Activated T-helper 2 cell treated with anti-CD3 and anti-CD28 coated beads, Interferon-gamma antibody, Interleukin-2, Interleukin-4, amounts not matched to agents 10 μg/mL and 5 μg/mL and 100 μg/mL, durations not matched to agents 14 hours and 24 hours and 36 hours (primary cell): ENCODE measurements at places on chromosomes 7 and 10. TPM values are rescaled to one million over a fixed set of nuclear protein-coding genes. Genes with fewer than 3 reads are reported as not detected.

DNA sequence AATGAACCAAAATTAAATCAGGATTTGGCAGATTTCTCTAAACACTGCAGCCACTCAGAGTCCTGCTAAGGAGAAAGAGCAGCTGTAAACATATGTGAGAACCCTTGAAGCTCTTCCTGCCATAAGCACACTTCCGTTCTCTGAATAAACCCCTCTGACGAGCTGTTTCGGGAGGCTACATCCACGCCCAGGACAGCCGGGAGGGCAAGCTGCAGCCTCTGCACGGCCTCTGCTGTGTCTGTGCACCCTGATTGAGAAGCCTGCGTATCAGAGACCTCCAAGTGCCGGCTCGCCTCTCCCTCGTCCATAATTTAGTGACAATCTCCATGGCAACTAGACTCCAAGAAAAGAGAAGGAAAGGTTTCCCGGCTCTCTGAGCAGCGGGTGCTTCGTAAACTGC lies 114.4 kb downstream of the PTPRN2 start:
- H3K27me3 ChIP-seq, result no peaks in the 10 kb centered on the region
- H3K27ac ChIP-seq, result no peak overlapping the region
- no peaks in the 10 kb centered on the region for H3K36me3 ChIP-seq

The CRYGN gene
- total RNA-seq, result not detected in 2 replicates

DNA sequence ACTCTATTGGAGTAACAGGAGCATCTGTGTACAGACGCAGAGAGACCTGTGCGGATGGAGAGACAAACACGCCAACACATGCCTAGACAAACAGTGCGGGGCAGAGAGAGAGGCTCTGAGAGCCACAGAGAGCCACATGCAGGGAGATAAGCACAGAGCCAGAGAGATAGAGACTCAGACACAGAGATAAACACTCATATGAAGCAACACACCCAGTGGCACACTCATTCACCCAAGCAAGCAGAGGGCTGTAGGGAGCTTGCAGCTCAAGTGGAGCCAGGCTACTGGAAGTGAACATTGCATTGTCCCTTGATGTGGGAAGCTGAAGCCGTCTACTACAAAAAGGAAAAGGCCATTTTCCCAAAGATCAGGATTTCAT lies 46.6 kb upstream of the PODXL start:
- no peak for DNase-seq
- H3K36me3 ChIP-seq, result no peaks in the 10 kb centered on the region
- H3K27me3 ChIP-seq, result peaks cover 22% of the 10 kb centered on the region
- no peaks in the 10 kb centered on the region for H3K4me1 ChIP-seq

DNA sequence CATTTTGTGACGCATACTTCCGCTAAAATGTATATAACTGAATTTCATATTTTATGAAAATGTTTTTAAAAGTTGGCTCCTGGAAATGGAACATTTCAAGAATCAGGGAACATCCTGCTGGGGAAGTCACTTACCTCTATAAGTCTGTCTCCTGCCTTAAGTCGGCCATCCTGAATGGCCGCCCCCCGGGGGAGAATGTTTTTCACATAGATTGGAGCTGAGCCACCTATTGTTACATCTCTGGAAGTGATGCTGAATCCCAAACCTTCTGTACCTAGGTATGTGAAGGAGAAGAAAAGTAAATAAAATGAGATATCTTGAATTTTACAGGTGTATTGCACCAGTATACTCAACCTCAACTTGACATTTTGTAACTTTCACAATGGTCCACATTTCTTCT lies 437.3 kb downstream of the PARD3 start:
- peaks cover 8% of the 10 kb centered on the region for H3K4me1 ChIP-seq
- H3K4me3 ChIP-seq, result no peak overlapping the region
- no peak for DNase-seq
- no peaks in the 10 kb centered on the region for H3K36me3 ChIP-seq
- no peak overlapping the region for H3K27ac ChIP-seq
- no peaks in the 10 kb centered on the region for H3K27me3 ChIP-seq

DNA sequence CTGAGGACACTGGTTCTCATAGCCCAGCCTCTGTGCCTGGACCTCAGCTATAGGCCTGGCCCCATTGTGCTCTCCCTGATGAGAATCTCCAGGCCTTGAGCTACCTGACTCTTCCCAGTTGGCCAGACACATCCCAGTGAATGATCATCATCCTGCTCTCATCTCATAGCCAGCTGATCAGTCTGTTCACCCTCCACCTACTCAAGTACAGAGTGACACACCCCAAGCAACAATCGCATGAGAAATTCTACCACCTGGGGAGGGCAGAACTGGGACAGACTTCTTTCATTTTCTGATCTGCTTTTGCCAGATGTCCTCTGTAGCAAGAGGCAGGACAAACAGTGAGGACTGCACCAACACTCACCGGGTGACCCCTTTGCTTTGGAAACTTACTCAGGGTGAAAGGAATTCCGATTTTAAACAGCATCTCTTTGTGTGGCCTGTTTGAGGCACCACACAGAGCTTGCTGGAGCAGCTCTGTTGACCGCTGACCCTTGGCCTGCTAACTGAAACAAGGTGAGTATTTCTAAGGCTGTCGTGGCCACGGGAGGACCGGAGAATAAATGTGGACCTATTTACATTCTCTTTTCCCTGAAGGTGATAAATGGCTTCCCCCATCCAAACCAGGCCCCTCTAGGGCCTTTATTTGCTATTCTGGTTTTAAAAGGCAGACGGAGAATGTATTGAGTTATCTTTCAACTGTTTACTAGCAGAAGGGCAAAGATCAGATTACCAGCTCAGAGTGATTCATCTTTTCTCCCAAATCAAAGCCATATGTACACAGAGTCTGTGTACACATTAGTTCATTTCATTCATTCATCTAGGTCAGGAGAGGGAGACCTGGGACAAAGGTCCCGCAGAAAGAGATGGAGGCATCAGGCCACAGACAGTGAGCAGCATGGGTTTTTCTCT lies 181.4 kb upstream of the TNS3 start:
- no peaks in the 10 kb centered on the region for H3K36me3 ChIP-seq
- H3K4me1 ChIP-seq, result no peaks in the 10 kb centered on the region
- no peak overlapping the region for H3K27ac ChIP-seq
- DNase-seq, result no peak
- H3K27me3 ChIP-seq, result no peaks in the 10 kb centered on the region
